ENCODE measurements at places on chromosomes 6 and 20. TPM values are rescaled to one million over a fixed set of nuclear protein-coding genes. Genes with fewer than 3 reads are reported as not detected.
A peak's percentile ranks its signal among the peaks of the same experiment; 100 is the strongest.

DNA sequence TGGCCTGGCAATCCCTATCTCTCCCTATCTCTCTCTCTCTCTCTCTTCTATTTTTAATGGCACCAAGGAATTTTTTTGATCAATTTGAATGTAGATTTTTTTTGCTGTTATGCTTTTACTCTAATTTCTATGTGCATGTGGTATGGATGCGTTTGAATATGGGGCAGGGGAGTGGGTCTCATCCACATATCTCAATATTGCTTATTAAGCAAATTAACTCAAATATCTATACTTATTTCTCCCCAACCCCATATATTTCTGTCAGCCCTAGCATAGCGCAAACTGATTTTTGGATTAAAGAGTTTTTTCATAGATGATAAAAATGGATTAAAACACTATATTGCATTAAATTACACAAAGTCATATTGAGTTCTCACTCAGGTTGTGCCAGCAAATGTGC lies 210.2 kb downstream of the KHDRBS2 start:
- DNase-seq = no peak

GRCh38 chr6:105793130-105793529 lies 293.0 kb upstream of the PRDM1 start:
- DNase-seq = no peak

GRCh38 chr20:56829788-56830385 lies 200.8 kb downstream of the TFAP2C start:
- no peak for DNase-seq

GRCh38 chr20:43961541-43962471 lies 47.2 kb downstream of the TOX2 start:
- no peak for DNase-seq

GRCh38 chr6:75170691-75171560 lies 34.9 kb downstream of the COL12A1 start:
- DNase-seq = no peak

GRCh38 chr20:19725814-19726525 lies 32.1 kb upstream of the RIN2 start:
- no peak for DNase-seq

DNA sequence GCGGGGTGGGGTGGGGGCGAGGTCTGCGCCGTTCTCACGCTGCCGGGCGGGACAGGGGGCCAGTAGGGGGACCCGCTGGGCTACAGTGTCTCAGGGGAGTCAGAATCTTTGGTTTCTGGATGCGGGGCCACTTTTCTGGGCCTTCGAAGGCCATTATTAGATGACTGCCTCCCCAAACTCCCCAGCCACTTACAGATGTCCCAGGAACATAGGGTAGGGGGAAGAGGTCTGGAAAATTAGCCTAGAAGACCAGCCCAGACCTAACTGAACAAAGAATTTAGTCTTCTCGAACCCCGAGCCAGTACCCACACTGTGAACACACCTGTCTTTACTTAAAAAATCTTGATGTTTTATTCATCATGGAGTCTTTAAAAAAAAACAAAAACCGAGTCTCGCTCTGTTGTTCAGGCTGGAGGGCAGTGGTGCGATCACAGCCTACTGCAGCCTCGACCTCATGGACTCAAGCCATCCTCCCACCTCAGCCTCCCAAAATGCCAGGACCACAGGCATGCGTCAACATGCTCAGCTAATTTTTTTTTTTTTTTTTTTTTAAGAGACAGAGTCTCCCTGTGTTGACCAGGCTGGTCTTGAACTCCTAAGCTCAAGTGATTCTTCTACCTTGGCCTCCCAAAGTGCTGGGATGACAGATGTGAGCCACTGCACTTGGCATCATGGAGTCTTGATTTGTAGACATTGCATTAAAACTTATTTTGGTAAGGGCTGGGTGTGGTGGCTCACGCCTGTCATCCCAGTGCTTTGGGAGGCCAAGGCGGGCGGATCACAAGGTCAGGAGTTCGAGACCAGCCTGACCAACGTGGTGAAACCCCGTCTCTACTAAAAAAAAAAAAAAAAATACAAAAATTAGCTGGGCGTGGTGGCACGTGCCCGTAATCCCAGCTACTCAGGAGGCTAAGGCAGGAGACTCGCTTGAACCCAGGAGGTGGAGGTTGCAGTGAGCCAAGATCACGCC lies 3.3 kb upstream of the SLC29A1 start:
- no peak for DNase-seq

- DNase-seq = no peak
These were observed 31.2 kb upstream of the SMIM28 start for GRCh38 chr6:138346302-138347195.

- DNase-seq = no peak
These were observed 10.4 kb downstream of the TRIM31 start for GRCh38 chr6:30102414-30102969.

DNA sequence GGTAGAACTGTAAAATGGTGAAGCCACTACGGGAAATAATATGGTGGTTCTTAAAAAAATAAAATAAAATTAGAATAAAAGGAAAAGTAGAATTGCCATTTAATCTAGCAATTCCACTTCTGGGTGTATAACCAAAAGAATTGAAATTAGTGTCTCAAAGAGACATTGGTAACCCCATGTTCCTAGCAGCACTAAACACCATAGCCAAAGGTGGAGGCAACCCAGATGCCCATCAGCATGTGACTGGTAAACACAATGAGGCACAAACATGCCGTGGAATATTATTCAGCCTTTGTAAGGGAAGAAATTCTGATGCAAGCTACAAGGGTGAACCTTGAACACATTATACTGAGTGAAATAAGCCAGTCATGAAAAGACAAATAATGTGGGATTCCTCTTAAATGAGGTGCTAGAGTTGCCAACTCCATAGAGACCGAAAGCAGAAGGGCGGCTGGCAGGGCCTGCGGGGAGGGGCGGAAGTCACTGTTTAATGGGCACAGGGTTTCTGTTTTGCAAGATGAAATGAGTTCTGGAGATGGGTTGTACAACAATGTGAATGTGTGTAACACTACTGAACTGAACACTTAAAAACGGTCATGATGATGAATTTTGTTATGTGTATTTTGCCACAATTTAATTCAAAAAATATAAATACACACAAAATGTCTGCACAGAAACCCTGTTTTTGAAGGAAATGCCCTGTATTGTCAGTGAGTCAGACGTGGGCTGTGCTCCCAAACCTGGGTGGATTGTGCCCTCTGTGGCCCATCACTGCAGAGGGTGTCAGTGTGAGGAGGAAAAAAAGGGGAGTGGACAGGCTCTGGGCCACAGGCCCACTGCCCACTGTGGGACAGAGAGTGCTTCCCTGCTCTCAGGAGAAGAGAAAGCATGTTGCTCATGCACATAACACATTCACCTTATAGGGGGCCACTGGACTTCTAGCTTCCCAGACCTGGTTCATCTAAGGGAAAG lies 49.6 kb upstream of the CD93 start:
- DNase-seq = no peak

DNA sequence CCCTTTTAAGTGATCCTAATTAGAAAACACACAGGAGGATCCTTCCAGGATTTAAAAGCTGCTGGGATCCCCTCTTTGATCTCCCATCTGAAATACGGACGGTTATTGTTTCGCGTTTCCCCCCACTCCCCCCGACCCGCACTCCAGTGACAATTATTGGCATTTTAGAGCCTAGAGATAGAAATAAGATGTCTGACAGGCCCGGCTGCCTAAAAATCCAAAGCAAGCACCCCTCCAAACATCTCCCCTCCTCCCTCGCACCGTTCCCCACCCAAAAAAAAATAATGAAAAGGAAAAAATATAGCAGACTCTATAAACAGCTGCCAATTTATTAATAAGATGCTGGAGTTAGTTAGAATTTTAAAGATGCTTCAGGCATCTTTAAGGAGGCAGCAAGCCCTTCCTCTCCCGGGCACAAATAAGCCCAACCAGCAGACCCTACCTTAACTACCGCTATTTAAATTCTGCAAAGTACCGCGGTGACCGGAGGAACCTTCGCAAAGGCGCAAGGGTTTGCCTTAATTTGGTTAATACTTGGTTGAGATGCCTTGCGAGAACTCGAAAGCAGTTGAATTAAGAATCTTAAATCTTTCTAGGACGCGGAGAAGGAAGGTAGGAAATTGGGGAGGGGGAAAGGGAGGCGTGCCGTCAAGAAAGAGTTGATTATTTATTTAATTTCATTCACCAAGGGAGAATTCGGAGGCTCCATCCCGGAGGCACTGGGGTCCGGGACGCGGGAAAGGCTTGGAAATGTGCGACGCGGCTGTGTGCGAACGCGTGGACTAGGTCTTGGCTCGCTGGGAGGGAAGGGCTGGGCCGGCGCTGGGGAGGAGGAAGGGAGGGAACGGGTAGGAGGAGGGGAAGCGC lies 1.5 kb upstream of the ISM1 start:
- no peak for DNase-seq

DNA sequence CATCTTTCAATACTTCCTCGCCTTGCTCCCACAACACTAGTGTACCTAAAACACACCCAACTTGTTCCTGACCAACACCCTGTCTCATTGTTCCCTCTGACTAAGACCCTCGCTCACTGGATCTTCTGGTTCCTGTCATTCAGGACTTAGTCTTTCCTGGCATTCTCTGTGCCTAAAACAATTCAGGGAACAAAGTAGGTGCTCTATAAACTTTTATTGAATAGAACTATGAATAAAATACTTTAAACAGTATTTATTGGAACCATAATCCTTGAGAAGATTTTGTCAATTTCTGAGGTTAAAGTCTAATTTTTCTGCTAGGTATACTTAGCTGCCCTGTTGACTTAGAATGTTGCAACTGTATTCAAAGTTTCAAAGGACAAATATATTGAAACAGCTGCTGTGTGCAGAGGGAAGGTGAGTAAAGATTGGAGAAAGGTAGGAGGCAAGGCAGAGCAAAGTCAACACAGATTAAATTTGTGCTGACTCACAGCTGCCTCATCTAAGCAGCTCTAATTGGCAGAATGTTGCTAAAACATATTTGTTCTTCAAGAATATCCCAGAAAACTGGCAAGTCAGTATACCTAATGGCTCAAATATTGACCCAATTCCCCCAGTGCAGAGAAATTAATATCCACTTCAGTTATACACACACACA lies 37.6 kb downstream of the GSTA2 start:
- no peak for DNase-seq

GRCh38 chr6:14147891-14148290 lies 30.3 kb downstream of the CD83 start:
- no peak for DNase-seq

GRCh38 chr6:16623731-16624130 lies 137.5 kb downstream of the ATXN1 start:
- no peak for DNase-seq

GRCh38 chr6:145731447-145731846 lies 3.9 kb downstream of the EPM2A start:
- DNase-seq = peak; percentile 12

DNA sequence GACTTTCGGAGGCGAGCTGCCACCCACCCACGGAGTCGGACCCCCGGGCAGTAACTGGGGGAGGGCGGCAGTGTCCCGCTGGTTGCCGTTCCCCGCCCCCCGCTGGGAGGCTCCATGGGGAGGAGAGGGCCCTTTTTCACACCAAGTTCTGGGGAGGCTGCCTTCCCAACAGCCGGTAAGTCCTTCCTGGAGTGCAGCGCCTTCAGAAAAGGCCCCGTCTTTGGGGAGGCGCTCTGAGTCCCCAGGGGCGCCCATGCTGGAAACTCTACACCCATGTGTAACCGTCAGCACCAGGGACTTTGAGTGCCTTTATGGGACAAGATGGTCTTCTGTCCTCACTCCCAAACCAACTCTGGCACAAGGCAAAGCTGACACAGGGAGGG lies 430 bp upstream of the SOX18 start:
- DNase-seq = no peak

GRCh38 chr20:13554076-13554475 lies 84.7 kb downstream of the TASP1 start:
- DNase-seq = no peak

- no peak for DNase-seq
These were observed 47.7 kb upstream of the DACT2 start for GRCh38 chr6:168367285-168367751.

- no peak for DNase-seq
These were observed 11.2 kb upstream of the GRM1 start for GRCh38 chr6:146017672-146018071.

The MED20 gene
- total RNA-seq = 34.6 TPM

The VSTM2L gene
- total RNA-seq = not detected

The CDH22 gene
- not detected for total RNA-seq

The EDN3 gene
- not detected for total RNA-seq

The FERMT1 gene
- 0.34 TPM for total RNA-seq
